ENCODE measurements at places on chromosomes 3 and 15.
A peak's percentile ranks its signal among the peaks of the same experiment; 100 is the strongest.

- no peak for DNase-seq
Measured at GRCh38 chr3:71028184-71028583, 555.3 kb downstream of the FOXP1 start.

- DNase-seq, result no peak
Measured at GRCh38 chr15:38220606-38221273, 31.9 kb upstream of the SPRED1 start.

DNA sequence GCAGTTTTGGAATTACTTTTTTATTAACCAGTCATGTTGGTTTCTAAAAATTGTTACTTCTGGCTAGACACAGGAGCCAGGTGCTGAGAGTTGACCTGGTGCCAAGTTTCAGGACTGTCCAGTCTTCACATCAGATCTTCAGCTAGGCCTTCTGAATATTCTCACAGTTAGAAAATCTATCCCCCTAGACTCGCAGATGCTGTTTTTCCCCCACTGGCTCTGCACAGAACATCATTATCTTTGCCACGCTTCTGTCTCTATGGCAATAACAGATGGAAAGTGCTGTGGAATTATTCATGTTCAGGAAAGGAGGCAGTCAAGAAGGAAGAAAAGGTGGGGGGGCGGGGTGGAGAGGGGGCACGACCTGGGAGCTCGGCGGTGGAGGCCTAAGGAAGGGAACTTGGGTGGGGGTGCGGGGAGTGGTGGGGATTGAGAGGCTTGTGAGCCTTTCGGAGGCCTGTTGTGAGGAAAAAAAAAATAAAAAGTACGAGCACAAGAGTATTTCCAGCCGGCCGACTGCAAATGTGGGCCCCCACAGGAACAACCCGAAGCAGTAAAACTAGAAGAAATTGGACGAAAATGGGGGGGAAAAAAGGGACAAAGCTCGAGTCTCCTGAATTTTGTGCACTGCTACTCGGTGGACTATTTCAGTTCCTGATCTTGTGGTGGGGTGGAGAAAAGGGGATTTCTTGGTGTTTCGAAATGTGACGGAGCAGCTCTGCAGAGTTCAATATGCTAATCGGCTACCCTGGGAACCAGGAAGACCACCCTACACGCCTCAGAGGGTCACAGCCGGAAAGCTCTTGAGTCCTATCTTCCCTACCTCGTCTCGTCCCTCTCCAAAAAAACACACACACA lies 1.5 kb upstream of the SKIL start:
- DNase-seq, result no peak

DNA sequence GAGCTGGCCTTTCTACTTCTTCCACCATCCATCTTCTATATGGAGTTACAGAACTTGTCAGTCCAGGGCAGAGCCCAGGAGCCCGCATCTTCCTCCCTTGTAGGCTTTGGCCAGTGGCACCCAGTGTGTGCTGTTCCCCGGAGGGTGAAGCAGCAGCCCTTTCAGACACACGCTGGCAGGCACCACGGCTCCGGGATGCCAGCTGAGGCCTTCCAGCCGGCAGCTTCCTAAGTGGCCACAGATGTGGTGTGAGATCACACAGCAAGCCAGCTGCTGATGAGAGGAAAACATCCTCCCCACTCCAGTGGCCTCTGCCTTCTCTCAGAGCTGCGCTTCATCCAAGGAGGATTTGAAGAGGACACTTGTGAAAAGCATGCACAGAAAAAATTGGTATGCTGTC lies 24.1 kb downstream of the CRABP1 start:
- DNase-seq, result peak; percentile 97

GRCh38 chr3:117150628-117151027 lies 441.0 kb downstream of the TUSC7 start:
- no peak for DNase-seq

- DNase-seq, result no peak
Measured at GRCh38 chr3:49022688-49023171, 809 bp downstream of the NDUFAF3 start.

Data from posterior cingulate gyrus (tissue), 11 donors.